ENCODE measurements at places on chromosomes 7 and 10.
A peak's percentile ranks its signal among the peaks of the same experiment; 100 is the strongest.

- DNase-seq = no peak
These were observed 51.2 kb downstream of the TEX36 start for GRCh38 chr10:125631806-125632205.

DNA sequence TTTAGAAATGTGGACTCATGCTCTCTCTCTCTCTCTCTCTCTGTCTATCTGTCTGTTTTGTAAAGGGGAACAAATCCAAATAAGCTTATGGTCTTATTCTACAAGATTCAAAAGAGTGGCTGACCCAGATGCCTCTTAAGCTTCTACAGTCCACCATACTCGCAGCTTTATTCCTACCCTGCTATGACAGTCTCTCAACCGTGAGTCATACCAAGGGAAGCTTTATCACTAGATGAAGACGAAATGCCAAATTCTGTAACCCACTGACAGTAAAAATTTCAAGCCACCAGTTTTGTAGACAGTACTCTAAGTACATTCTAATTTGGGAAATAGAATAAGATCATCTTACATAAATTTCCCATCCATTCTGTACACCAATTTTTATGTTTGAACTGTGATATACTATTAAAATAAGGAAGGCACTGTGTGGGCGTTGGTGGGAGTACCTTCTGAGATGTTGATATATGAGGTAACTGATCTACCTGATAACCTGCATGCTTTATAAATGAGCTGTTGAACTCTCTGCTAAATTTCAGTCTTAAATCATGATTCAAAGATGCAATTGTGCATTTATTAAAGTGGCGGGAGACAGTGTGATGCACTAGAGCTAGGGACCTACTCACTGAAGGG, 153.2 kb downstream of the KLF6 start:
- DNase-seq = peak; percentile 57

GRCh38 chr10:19941206-19941880, 125.1 kb downstream of the PLXDC2 start:
- no peak for DNase-seq

GRCh38 chr7:67387851-67388250, 391.2 kb downstream of the TYW1 start:
- DNase-seq = no peak

GRCh38 chr7:116942504-116942903, 10.8 kb upstream of the ST7 start:
- no peak for DNase-seq

- no peak for DNase-seq
These were observed 914 bp downstream of the ZNF37A start for GRCh38 chr10:38094927-38095574.

Data from mammary epithelial cell (primary cell).